ENCODE measurements at places on chromosomes 12 and 14.

- DNase-seq = no peak
Measured at GRCh38 chr12:13161172-13161571, 35.4 kb upstream of the EMP1 start.

GRCh38 chr14:54342806-54343205, 54.0 kb upstream of the CDKN3 start:
- DNase-seq = no peak

DNA sequence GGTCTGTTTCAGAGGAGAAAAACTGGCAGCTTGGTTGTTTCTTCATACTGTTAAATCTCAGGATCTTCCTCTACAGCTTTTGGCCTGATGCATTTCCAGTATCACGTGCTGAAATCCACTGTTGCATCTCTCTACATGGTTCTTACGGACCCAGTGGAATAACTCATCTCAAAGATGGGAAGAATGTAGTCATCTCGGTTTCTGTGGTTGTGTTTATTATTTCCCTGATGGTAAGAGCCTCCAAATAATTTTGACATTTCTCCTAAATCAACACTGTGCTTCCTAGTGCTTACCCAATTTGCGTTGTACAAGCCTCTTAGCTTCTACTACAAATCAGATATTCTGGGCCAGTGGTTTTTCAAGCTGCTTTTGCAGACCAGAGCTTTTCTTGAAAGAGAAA, 812.8 kb downstream of the C12orf50 start:
- no peak for DNase-seq

- DNase-seq = no peak
Measured at GRCh38 chr12:125061229-125061628, 4.0 kb upstream of the AACS start.

GRCh38 chr14:68596211-68596610, 196.7 kb downstream of the ZFP36L1 start:
- DNase-seq = no peak

GRCh38 chr12:27083861-27084394, 1.6 kb upstream of the C12orf71 start:
- DNase-seq = no peak

GRCh38 chr12:70365648-70366518, at the start of gene KCNMB4:
Gene KCNMB4 (plus strand): TSS chr12:70366290. CDS start chr12:70366735, 445 bp downstream.
- DNase-seq = peak; percentile 76

DNA sequence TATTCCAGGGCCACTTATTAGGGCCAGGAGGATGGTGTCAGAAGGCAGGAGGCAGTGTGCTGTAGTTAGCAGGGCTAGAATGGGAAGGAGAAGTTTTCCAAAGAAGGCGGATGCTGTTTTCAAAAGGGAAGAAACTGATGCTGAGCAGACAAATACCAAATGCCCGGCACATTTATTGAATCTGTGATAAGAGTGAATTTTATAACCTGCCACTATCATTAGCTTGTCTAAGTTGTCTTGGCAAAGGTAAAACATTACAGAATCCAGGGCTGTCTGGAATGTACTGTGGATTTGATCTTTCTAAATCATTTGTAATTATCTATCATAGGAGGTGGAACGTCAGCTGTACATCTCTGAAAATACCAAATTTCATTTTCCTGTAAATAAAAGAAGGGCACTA, 40.8 kb downstream of the NDUFA12 start:
- no peak for DNase-seq

DNA sequence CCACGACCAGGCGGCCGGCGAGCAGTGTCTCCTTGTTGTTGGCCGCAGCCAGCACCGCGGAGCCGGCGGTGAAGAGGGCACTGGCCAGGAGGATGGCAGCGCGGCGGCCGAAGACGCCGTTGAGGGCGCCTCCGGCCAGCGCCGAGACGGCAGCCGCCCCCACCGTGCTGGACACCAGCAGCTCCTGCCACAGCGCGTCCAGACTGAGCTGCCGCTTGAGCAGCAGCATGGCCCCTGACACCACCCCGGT, 691 bp downstream of the SLC2A13 start:
- DNase-seq = no peak

GRCh38 chr12:2302711-2303580, 250.2 kb downstream of the CACNA1C start:
- no peak for DNase-seq

- no peak for DNase-seq
Measured at GRCh38 chr12:121558956-121559355, 21.9 kb downstream of the KDM2B start.

DNA sequence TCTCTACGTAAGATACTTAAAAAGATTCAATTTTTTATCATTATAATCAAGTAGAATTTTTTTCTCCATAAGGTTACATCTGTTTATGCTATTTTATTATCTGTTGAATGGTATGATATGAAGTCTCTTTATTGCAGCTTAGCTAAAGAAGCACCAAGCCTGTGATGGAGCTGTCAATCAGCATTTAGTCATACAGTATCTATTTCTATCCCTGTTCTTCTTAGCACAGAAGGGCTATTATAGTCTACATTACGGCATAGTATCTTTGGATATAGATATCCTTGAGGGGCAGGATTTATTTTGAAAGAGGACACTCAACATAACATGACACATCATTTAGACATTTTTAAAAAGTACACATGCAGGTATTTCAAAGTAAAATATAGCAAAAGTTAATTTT, 277.1 kb downstream of the FOXG1 start:
- no peak for DNase-seq
